ENCODE measurements at places on chromosomes 11 and 22.

GRCh38 chr22:47629791-47630655 is 867.6 kb downstream of the TBC1D22A start:
- DNase-seq = no peak

DNA sequence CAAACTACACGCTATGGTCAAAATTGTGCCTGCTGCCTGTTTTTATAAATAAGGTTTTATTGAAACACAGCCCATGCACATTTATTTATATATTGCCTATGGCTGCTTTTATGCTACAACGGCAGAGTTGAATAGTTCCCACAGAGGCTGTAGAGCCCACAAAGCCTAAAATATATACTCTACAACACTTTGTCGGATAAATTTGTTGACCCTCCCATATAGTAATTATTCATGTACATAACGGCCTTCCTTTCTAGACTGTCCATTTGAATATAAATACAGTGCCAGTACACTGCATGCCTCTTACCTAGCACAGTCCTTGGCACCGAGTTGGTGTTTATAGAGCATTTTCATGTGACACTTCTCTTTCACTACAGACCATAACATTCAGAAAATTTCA is 314.0 kb downstream of the LRRC4C start:
- no peak for DNase-seq

DNA sequence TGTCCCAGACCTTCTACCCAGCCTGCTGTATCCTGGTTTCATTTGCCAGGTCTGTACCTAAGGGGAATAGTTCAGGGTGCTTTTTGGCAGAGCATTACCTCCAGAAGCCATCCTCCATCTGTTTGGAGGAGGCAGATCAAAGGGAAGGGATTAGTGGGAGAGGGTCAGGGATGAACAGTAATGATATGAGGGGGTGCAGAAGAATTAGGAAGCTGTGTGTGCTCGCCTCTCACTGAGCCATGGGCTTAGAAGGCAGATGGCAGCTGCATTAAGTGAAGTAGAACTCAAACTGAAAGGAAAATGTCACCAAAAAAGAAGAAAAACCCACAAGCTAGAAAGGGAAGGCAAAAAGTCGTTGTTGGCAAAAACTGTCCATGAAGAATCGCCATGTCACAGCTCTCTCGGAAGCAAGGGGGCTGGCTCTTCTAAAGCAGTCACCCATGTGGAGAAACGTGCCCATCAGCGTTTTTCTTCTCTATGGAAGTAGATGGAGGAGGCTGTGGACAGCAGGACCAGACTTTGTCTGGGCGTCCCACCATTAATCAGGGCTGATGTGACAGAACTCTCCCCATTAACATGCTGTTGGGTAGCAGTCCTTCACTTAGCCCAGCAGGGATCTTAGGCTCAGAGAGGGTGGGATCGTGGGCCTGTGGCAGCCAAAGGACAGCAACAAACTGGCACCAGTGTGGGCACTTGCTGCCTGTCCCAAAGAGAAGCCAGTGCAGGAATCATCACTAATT is 46.8 kb downstream of the CEP164 start:
- DNase-seq = no peak

- no peak for DNase-seq
Observed at GRCh38 chr11:94877443-94878200, 95.7 kb downstream of the CWC15 start.

- DNase-seq = no peak
Observed at GRCh38 chr11:72191961-72192381, at the start of gene FOLR1. Gene FOLR1, plus strand, starts transcription at chr11:72192140. Its CDS starts 34 bp downstream, at chr11:72192174.

GRCh38 chr11:57457643-57458023 is 2.7 kb upstream of the RTN4RL2 start:
- DNase-seq = no peak

DNA sequence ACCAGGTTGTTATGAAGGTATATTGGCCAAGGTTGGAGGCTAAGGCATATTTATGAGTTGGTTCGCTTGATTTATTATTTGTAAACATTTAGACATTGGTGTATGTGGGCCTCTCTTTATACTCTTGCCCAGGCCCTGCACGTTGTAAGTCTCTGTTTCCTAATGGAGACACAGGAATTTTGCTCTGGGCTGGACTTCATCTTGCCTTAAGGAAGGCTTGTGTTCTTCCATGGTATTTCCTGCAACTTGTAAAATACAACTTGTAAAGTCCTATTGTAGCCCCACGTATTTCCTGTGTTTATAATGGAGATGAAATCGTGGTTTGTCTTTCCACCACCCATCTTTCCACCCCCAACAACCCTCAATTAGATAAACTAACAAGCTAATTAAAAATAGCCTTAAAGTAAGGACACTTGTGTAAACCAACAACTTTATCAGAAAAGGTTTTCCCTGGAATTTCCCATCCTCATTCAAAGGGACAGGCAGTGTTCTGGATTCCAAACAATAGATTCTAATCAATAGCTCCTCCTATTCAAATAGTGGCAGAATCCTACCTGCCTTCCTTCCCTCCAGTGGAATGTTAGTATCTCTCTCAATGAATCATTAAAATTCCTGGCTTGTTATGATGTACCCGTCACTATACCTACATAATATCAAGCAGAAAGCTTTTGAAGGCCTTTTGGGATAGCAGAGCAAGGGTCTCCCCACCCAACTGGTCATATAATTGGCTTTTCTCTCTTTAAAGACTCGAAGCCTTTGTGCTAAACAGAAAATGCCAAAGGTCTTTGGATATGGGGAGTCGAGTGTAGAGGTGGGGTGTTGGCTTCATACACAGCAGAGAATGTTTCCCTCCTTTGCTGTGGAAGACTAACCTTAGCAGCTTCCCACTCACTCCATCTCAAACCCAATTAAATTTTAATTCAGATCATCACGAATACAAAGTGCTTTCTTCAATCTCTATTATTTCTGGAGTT is 77.1 kb downstream of the UBASH3B start:
- no peak for DNase-seq

GRCh38 chr11:47467357-47467756 is 18.4 kb upstream of the RAPSN start:
- no peak for DNase-seq

DNA sequence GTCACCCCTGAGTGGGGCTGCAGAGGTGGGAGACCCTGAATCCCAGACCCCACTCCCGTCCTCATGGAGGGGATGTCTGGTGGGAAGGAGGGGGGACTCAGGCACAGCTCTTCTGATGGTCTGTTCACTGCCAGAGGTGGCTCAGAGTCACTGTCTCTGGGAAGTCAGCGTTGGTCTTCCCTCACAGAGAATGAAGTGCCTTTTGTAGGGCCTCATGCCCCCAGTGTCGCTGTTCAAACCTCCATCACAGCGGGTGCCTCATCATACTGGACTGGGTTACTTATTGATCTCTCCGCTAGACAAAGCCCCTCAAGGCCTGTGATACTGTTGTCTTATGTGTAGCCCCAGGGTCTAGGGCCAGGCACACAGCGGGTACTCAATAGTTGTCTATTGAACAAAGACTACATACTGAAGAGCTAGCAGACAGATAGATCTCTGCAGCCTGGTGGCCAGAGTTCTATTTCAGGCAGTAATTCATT is 41.3 kb downstream of the CD6 start:
- DNase-seq = no peak

- no peak for DNase-seq
Observed at GRCh38 chr11:12090061-12090591, 20.3 kb upstream of the MICAL2 start.

- DNase-seq = no peak
Observed at GRCh38 chr11:27355575-27356104, 7.4 kb downstream of the CCDC34 start.

GRCh38 chr11:22371160-22371559 is 33.0 kb downstream of the SLC17A6 start:
- DNase-seq = no peak

DNA sequence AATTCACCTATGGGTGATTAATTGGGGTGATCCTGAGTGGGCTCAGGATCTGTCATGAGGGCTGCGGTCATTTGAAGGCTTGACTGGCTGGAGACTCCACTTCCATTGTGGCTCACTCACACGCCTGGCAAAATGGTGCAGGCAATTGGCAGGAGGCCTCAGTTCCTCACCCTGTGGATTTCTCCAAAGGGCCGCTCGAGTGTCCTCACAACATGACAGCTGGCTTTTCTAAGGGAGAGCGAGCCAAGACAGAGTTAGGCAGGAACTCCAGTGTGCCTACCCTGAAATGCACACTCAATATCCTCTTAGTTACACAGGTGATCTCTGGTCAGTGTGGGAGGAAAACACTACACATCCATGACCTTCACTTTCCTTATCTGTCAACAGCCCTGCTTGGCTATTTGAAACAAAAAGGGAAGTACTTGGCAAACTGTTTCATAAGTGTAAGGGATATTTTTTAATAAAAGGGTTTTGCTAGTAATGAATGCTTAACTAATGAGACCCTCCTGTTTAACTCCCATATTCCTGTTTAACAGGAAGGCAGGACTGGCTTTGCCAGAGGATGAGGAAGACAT is 25.7 kb downstream of the OSBP2 start:
- no peak for DNase-seq

DNA sequence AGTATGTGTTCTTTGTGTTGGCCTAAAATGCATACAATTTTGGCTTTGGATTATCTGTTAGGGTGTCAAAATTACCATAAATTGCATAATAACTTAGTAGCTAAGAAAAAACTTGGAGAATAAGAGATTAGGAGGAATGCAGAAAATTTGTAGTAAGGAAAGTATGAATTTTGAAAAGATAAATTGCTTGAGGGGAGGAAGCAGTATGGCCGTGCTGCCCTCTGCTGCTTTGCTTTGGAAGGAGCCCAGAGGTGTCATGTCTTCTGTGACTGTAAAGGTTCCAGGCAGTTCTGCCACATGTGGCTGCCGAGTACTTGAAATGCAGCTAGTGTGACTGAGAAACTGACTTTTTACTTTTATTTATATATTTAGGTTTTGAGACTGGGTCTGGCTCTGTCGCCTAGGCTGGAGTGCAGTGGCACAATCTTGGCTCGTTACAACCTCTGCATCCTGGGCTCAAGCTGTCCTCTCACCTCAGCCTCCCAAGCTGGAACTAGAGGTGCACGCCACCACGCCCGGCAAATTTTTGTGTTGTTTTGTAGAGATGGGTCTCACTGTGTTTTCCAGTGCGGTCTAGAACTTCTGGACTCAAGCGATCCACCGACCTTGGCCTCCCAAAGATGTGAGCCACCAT is 1.8 kb downstream of the ADSL start:
- no peak for DNase-seq

DNA sequence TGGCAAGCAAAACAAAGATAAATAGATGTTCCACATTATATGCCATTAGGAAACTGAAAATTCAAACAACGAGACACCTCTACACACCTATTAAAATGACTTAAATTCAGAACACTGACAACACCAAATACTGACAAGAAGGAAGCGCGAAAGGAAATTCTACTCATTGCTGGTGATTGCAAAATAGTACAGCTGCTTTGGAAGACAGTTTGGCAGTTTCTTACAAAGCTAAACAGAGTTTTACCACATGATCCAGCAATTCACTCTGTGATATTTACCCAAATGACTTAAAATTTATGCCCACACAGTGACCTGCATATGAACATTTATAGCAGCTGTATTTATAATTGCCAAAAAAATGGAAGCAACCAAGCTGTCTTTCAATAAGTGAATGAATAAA is 232.6 kb downstream of the CASP12 start:
- no peak for DNase-seq

All from GM04503 (cell line).